ENCODE measurements at places on chromosomes 6 and 20.

DNA sequence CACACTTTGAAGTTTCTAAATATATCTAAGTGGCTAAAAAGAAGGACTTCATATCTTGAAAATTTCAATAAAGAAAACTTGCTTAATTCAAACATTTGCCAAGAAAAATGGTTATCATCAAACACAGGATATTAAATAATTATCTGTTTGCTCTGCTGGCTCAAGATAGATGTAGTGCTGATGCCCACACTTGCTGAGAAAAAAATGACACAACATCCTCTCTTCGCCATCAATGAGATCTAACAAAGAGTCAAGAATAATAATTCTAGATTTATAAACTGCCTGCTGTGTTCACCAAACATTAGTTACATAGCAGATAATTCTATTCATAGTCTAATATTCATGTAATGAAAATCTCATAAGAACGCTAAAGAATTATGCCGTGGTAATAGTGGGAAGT lies 93.6 kb downstream of the EPHA7 start:
- no peak for DNase-seq

DNA sequence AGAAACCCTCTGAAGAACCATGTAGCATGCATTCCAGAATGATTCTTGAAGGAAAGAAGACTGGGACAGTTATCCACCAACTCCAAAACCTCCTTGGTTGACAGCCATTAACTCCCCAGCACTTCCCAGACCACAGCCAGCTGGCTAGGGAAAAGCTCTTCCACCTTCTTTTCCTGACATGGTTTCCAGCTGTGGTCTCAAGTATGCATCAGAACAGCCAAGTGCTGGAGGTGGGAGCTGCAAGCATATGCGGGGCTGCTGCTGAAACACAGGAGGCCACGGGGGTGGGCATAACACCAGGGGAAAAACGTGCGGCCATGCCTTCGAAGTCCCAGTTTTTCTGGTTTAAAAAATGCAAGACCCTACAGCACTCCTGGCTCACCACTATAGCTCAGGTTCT lies 108.0 kb upstream of the FAM184A start:
- no peak for DNase-seq

DNA sequence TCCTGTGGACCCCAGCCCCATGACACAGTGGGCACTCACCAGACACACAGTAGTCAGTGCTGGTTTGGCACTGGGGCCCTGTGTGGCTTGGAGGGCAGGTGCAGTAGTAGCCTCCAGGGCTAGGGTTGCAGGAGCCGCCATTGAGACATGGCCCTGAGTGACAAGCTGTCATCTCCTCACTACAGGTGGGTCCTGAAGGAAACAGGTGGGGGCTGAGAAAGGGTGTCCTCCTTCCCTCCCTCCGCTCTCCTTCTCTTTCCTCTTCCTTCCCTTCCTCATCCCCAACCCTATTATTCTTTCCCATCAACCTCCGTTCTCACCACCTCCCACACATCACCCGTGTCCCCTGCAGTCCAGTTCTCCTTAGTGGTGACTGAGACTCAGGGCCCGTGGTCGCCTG lies 10.2 kb downstream of the NOTCH4 start:
- no peak for DNase-seq

DNA sequence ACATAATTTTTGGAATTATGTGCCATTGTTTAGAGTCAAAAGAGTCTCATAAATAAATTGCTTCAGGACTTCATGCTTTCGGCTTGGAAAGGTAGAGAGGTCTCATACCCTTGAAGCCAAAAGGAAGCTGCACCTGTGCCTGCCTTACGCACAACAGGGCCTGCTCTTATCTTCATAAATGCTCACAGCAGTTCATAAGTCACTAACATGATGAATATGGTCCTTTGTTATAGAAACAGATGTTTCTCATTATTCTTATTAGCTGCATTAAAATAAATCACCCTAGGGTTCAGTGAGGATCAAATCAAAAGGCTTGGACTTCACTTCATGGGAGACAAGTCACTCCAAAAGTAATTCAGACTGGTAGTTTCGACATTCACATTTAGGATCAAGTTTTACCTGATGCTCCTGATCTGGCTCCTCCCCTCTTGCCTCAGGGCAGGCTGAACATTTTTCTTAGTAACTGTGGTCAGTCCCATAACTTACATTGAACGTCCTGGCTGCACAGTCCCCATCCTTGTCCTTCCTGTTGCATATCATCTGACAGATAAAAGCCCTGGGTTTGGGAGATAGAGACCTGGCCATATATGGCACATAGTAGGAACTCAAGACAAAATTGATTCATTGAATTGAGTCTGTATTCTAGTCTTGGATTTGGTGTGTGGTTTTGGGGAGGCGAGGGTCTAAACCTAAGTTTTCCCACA lies 20.7 kb upstream of the SH3BGRL2 start:
- DNase-seq, result no peak

GRCh38 chr6:43708860-43709653 lies 21.5 kb upstream of the MRPS18A start:
- no peak for DNase-seq

DNA sequence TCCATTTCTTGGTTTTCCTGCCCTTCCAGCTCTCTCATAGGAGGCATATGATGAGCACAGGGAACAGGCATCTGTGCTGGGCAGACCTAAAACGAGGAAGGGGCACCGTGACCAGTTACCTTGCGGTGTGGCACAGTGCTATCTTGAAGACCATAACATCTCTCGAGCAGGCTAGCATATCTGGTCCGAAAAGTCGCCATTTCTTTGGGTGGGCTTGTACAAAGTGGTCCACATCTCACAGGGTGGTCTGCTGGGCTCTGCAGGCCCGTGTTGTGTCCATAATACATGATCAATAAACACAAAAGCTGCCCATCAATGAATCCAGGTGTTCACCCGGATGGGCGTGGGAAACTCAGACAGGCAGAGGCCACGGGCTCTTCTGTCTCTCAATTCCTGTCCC lies 115.7 kb downstream of the PHACTR3 start:
- DNase-seq, result no peak

GRCh38 chr20:50969435-50969834 lies 10.8 kb downstream of the MOCS3 start:
- DNase-seq, result no peak

DNA sequence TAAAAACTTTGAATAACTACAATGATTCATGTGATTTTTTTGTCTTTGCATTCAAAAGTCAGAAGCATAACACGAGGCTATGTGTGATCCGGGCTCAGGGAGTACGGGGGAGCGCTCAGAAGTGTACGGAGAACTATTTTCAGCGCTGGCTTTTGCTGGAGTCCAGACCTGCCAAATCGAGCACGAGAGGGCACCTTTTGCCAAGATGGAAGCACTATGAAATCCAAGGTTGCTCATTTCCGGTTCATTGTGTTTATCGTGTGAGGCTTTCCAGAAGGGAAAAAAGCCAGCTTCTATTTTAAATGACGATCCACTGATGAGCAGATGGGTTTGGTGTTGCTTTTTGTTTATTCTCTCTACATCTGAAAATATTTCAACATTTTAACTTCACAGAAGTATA lies 11.3 kb downstream of the RAMACL start:
- DNase-seq, result no peak

GRCh38 chr20:10342152-10342551 lies 91.9 kb downstream of the MKKS start:
- no peak for DNase-seq

- DNase-seq, result no peak
Observed at GRCh38 chr6:121847806-121848522, 412.5 kb downstream of the GJA1 start.

- no peak for DNase-seq
Observed at GRCh38 chr6:23420659-23421350, 705.2 kb upstream of the NRSN1 start.

DNA sequence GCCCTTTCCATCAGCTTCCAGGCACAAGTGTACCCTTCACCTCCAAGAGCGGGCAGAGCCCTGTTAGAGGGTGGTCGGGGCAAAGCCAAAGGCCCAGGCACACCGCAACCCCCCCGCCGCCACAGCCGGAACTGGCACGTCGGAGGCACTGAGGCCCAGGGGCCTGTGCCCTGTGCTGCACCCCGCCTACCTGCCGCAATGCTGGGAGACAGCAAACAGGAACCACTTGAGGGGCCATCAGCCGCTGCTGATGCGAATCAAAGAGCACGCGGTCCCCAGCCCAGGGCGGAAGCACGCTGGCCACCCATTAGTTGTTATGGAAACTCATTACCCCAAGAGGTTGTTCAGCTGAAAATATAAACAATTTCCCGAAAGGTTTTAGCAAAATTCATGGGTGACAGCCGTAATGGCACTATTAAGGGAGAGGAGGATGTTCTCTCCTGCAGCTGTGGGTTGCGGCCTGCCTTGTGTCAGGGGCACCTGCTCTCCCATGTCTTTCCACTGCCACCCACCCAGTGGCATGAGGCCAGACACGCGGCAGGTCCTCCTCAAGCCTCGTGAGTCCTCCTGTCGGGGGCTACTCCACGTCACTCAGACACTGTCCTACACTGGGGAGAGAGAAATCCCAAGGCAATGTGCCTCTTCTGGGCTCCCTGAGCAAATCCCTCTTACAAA lies 65.3 kb downstream of the EDN3 start:
- DNase-seq, result no peak

DNA sequence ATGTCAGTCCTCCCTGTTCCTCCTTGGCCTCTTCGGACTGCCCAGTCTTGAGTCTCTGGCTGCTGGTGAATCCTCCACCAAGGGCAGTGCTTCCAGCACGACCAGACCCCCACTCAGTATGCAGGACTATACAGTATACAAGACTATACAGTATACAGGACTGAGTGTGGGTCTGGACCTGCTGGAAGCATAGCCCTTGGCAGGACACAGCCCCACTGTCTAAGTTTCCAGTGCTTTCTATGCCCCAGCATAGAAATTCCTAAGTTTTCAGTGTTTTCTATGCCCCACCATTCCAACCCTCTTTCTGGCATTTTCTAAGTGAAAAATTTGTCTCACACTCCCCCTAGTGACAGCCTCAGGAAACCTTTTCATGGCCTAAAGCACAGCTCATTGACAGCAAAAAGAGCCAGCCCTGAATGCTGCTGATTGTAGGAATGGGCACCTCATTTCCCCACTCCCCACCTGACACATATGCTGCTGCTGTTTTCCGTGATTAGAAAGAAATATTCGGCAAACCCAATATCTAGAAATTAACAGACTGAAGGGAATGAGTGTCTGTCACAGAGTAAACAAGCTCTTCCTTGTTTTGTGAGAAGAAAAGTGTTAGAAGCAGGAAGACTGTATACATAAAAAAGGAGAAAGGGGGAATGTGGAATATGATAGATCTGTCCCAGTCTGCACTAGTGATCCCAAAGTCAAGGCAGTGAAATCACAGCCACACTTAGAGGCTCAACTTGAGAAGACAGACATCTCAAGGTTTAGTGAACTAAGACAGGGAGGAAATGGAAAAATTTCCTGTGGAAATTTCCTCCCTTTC lies 206.9 kb downstream of the IBTK start:
- DNase-seq, result peak; percentile 40

GRCh38 chr20:32010101-32010500 lies at the start of gene CCM2L:
Gene CCM2L, plus strand, starts transcription at chr20:32010438. Its CDS starts 17 bp downstream, at chr20:32010455.
- no peak for DNase-seq

- DNase-seq, result no peak
Observed at GRCh38 chr20:24681634-24682495, 212.4 kb downstream of the SYNDIG1 start.

GRCh38 chr6:149234051-149234962 lies 83.2 kb upstream of the TAB2 start:
- DNase-seq, result no peak

DNA sequence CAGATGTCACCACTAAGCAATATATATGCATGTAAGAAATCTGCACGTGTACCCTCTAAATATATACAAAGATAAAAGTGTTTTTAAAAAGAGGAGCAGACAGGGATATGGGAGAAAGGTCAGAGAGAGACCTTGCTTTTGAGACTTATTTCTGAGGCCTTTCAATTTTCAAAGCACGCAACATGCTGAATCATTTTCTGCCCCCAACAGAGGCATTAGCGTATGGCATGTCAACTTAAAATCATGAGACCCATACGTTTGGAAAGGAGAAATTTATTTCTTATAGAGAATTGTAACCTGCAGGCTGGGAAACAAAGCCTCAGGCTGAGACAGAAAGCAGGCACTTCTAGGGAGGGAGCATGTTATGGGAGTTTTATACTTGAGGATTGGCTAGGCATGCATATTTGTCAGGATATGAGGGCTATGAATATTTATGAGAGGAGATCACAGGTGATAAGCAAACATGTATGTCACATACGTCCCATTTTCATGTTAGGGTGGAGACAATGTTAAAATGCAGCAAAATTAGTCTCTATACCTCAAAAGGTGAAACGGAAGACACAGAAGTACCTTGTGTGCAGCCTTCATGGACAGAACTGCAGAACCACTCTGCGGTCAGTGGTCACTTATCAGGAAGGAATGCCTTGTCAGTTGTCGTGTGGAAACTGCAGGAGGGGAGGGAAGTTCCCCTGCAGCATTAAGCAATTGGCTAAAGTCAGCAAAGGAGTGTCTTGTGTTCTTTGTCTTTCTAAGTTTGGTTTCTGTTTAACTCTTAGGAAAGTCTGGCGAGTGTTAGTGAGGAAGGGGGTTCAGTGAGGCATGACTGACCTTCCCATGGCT lies 6.3 kb upstream of the GABRR2 start:
- DNase-seq, result no peak

DNA sequence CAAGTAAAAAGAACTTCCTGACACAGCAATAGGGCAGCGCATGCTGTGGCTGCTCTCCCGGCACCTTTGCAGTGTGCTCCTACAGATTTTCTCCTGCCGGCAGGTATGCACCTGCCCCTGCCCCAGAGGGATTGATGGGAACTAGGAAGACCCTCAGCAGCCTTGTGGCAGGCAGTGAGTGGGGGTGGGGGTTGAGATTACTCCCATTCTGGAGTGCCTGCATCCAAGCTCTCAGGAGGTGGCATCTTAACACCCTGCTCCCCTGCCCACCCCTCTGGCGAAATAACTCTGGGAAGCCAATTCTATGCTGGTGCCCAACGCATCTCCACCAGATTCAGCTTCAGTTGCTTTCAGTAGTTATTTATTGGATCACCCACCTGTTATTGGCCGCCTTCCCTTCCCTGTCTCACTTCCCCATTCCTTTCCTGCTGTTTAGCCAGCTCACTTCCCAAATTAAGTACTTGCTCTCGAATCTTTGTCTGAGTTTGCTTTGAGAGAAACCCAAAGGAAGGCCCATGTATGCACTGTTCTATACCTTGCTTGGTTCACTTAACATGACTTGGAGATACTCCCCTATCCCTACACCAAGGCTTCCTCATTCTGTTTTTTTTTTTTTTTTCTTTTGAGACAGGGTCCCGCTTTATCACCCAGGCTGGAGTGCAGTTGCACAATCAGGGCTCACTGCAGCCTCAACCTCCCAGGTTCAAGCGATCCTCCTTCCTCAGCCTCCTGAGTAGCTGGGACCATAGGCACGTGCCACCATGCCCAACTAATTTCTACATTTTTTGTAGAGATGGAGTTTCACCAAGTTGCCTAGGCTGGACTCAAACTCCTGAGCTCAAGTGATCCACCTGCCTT lies 29.3 kb upstream of the SLC23A2 start:
- no peak for DNase-seq

GRCh38 chr6:140032189-140032588 lies 657.7 kb upstream of the CITED2 start:
- no peak for DNase-seq

Data from fibroblast of skin of left biceps (primary cell).